ENCODE measurements at places on chromosomes 6 and 20. TPM values are rescaled to one million over a fixed set of nuclear protein-coding genes. Genes with fewer than 3 reads are reported as not detected.

DNA sequence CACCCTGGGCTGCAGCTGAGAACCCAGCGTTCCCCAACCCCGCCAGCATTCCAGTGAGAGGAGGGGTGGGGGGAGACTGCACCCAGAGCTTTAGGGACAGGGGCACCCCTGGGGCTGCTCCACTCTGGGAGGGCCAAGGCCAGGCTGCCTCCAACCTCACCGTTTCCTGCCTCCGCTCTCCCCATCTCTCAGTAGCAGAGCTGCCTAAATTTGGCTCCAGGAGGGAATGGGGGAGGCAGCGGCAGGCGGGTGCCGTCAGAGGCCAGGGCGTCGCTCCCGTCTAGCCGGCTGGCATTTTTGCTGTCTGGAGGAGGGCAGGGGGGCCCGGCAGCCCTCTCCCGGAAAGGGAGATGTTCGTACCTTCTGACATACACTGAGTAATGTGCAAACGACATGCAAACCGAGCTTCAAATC, 46.6 kb downstream of the NOL4L start:
- no peak for DNase-seq
- no peak overlapping the region for H3K4me3 ChIP-seq
- H3K27me3 ChIP-seq: no peaks in the 10 kb centered on the region
- H3K36me3 ChIP-seq: no peaks in the 10 kb centered on the region
- H3K27ac ChIP-seq: no peak overlapping the region

The FRK gene
- 3.7 TPM for total RNA-seq

The FOXQ1 gene
- total RNA-seq: 0.42 TPM

The LY6G5C gene
- total RNA-seq: 1.7 TPM

The TFEB gene
- total RNA-seq: 4.8 TPM

The ATAT1 gene
- total RNA-seq: 19.8 TPM

The CST4 gene
- total RNA-seq: not detected

Data from HCT116 (cell line).